ENCODE measurements at places on chromosomes 6 and 20.

DNA sequence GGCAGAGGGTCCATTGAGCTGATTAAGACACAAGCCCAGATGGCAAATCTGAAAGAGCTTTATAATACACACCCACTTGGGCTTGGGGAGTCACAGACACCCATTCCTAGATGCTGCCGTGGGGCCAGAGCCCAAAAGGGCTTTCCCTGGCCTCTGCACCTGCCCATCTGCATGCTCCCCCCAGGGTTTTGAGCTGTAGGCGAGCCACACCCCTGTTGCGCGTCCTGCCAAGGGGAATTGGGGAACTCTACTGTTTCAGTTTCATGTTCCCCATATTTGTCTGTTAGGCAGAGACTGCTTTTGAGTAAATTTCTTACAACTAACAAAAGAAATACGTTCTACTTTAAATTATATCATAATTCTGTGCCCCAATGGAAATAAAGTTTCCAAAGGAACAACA is 52.9 kb upstream of the FNDC1 start:
- DNase-seq: no peak

- no peak for DNase-seq
Observed at GRCh38 chr20:57278457-57278856, 12.0 kb upstream of the BMP7 start.

- DNase-seq: no peak
Observed at GRCh38 chr6:82114748-82115147, 132.8 kb downstream of the IBTK start.

DNA sequence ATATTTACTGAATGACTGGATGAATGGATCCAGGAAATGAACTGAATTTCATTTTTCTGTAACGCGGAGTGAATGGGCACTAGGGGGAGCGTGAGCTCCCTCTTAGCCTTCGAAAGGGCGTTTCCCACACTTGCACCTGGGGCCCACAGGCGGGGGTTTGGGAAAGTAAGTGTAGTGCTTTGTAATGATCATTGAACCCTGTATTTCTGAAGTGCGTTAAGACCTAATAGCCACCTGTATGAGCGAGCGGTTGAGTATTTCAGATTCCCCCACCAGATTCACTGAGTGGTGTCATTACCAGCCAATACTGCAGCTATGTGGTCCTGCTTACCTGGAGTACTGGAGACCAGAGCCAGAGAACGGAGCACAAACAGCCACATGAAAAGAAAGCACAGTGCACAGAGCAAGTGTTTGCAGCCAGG is 10.5 kb downstream of the SYTL3 start:
- peak; percentile 51 for DNase-seq

GRCh38 chr6:154632119-154632518 is 101.1 kb upstream of the SCAF8 start:
- no peak for DNase-seq

DNA sequence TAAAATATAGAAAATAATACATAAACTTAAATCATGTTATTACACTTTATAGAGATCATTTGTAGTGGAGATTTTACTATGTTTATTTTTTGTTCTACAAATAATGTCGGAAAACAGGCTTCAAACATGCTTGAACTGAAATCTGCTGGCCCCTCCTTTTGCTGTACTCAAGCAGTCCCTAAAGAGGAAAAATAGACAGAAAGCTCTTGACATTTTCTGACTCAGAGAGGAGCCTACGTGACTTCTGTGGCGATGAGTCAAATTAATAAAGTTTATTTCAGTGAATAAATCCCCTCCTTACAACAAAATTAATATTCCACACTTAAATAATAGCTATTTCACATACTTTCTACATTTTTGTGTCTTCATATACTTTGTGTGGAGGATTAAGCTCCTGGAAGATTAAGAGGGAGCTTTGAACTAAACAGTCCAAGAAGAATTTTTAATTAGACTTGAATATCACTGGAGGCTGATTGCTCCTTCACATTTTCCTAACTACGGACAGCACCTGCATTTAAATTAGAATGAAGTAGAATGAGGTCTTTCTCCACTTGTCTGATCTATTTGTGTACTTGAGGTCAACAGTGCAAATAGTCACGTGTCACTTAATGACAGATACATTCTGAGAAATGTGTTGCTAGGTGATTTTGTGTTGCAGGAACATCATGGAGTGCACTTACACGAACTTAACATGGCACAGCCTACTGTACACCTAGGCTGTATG is 1.7 kb upstream of the TREM1 start:
- no peak for DNase-seq

Data from activated CD4-positive, alpha-beta T cell treated with anti-CD3 and anti-CD28 coated beads for 48 hours (primary cell).